HCT116 (cell line): ENCODE measurements at places on chromosomes 4 and X.

DNA sequence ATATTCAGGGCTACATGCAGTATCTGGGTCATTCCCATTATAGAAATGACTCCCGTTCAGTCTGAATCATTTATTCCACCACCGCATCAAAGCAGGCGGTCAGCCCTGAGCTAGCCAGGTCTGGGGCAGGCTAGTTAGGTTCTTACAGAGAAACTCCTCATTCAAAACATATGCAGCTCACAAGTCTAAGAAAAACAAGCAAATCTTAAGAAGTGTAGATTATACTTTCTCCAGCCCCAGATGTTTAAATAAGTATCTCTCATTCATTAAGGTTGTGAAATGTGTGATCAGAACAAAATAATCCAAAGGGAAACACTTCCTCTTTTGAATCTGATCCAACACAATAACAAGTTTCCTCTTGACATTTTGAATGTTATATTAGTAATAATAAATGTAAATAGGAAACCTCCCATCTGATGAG is 441.9 kb downstream of the INPP4B start:
- peak; percentile 82 for DNase-seq

DNA sequence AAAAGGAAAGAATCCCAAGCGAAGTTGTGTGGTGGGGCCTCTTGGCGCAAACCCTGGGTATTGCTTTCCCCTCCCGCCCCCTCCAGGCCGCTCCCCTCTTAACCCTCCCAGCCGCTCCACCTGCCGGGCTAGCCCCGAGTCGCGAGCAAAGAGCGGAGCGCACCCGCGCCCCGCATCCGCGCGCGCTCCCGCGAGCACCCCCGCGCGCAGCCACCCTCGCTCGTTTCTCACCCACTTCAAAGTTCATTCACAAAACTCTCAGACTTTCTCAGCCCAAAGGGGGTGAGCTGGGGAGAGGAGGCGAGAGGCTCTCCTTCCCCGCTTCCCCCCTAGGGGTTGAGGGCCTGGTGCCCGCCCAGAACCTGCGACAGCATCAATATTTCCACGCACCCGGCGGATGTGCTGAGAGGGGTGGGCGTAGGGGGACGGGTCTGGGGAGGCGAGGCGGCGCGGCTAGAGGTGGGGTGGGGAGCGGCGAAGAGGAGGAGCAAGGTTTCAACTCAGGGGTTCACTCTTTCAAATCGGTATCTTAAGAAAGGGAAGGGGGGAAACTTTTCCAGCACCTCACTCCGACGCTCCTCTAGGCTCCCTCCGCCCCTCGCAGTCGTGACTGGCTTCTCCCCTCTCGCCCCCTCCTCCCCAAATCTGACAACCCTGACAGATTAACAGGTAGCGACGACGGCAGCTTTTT is 1.8 kb downstream of the MAML3 start:
- peak; percentile 46 for DNase-seq

DNA sequence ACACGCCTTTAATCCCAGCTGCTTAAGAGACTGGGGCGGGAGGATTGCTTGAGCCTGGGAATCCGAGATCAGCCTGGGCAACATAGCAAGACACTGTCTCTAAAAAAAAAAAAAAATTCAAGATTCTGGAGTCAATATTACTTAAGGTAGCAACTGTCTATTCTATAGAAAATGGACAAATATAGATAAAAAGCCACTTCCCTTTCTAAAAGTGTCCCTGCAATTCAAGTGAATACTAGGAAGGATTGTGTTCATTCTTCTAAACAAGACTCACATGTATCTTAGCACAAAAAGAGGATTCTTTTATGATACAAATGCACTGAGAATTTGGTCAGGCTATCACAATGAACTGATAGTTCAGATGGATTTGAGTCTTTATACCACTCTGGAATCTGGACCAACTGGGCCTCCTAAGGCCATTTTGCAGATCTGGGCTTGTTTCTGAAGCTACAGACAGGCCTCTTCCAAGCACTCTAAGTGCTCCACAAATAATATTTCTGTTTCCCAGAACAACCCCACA is 7.0 kb downstream of the PKD2 start:
- DNase-seq: no peak

DNA sequence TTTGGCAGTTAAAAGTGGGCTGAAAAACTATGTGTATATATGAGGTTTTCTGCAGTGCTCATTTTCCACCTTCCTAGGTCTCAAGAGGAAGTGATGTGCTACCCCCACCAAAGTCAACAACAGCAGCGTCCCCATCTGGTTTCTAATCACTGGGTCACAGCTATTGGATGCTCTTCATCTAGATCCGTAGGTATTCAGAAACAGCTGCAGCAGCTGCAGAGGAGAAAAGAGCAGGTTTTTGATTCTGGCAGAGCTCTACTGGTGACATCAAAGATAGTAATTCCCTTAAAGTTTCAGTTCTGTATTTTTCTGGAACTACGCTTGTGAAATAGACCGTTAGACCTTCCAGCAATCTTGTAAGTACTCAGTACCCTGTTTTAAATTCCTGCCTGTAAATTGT is 5.8 kb upstream of the GUCY2F start:
- no peak for DNase-seq

- DNase-seq: peak; percentile 23
These were observed 85.5 kb upstream of the ACSL1 start for GRCh38 chr4:184911310-184911709.

- no peak for DNase-seq
These were observed 3.3 kb downstream of the RNF4 start for GRCh38 chr4:2472187-2472586.

DNA sequence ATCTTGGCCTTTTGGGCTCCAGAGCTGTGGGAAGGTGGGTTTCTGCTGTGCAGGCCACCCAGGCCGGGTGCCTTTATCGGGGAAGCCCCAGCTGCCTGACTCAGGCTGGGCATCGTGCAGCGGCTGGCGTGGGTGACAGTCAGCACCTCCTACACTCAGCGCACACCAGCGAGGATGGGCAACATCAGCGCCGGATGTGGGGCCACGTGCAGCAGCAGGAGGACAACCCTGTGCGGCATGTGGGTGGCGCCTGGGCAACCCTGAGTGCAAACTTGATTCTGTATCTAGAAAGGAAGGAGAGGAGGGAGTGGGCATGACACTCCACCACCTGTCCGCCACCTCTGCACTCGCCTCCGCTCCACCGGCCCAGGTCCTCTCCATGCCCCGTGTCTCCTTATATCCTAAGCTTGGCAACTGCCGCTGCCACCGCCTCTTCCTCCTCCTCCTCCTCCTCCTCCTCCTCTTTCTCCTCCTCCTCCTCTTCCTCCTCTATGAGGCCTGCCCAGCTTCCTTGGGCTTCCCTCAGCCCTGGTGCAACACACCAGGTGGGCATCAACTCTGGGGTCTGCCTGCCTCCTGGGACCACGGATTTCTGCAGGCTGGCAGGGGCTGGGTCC is 107.4 kb upstream of the AFAP1 start:
- DNase-seq: no peak

GRCh38 chr4:99934891-99935290 is 11.5 kb downstream of the DNAJB14 start:
- no peak for DNase-seq

DNA sequence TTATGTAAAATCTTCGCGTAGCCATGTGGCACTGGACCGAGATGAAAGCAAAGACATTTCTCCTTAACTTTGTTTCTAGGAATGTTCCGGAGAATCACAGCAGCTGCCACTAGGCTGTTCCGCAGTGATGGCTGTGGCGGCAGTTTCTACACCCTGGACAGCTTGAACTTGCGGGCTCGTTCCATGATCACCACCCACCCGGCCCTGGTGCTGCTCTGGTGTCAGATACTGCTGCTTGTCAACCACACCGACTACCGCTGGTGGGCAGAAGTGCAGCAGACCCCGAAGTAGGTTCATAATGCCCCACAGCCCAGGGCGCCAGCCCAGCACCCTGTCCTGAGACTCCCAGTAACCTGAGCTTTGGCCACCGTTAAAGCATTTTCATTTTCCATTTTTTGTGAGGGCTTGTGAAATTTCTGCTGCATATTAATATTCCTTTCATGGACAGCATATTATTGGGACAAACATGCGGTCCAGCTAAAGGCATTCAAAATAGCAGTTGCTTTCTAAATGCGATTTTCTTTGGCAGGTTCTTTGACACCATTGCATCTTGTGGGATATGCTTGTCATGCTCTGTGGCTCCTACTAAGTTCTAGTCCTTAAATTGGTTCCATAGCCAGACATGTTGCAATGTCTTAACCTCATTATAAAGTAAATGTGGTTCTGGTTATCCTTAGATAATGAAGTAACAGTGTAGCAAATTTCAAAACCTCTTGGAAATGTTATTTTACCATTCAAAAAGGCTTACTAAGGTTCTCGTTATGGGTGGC is 49.1 kb upstream of the MSANTD1 start:
- no peak for DNase-seq

DNA sequence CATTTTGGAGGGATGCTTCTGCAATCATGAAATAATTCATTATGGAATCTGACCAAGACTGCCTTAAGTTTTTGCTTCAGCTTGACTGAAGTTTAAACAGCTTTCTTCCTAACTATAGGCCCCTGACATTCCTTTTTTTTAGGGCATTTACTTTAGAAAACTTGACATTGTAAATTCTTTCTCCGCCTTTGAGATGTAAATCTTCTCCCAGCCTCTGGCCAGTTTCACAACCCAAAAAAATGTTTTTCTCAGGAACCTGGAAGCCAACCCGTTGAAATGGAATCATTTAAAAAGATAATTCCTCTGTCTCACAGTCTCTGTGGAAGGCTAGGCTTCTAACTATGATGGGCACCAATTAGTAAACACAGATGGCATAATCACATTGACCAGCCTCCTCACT is 710.4 kb upstream of the PABPC4L start:
- no peak for DNase-seq

DNA sequence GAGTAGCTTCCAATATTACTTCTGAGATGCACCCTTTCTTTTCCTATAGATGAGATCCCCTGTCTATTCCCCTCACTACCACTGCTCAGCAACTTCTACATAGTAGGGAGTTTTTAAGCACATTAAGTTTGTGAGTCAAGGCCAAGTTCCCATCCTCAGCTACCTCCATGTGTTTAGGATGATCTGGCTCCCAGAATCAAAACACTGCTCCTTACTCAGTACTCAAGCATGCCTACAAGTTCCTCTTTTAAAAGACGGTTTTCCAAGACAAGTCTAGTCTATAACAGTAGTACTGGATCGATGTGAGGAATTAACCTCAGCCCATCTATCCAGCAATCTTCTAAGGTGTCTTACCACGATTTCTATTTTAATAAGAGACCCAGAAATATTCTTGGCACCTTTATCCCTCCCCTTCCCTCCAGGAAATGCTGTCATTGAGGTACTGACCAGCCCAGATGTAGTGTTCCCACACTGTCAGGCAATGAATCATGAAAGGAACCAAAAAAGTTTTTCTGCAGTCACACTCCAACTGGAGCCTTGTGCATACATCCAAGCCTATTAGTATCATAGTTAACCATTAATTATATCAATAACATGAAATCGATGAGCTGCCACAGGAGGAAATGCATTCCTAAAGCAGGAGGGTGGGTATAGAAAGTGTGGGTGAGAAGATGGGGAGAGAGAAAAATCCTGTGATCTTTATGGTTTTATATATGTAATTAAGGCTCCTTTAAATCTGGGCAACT is 29.6 kb downstream of the AREG start:
- DNase-seq: no peak

DNA sequence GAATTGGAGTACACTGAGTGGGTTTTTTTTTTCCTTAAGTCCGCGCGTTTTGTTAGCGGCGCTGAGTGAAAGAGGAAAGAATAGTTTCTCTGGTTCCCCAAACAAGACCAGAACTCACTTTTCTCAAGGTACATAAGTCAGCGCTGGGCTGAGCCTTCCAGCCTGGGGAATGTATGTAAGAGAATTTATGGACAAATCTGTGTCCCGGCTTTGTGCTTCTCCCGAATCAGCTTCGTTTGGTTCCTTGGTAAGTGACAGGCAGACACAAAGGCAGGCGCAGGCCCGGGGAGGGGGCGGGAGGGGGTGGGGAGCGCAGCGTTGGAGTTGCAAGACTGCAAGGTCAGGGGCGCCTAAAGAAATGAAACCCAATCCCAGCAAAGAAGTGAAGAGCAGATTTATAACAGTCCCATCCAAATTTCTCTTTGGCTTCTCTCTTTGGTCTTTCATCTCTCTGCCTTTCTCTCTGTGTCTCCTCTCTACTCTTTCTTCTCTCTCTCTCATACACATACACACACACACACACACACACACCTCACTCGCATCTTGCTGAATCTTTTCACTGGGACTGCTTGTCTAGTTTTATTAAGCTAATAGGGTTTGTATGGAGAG is 981 bp downstream of the TET2 start:
- no peak for DNase-seq

DNA sequence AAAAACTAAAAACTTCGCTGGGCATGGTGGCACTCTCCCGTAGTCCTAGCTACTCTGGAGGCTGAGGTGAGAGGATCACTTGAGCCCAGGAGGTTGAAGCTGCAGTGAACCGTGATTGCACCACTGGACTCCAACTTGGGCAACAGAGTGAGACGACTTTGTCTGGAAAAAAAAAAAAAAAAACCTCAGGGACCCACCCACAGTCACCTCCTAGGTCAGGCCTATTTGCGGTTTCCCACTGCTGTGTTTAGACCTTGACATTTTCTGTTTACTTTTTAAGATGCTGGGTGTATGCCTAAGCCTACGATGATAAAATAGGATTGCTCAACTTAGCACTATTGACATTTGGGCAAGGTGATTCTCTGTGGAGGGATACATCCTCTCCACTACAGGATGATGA is 197.4 kb upstream of the TBL1X start:
- no peak for DNase-seq

DNA sequence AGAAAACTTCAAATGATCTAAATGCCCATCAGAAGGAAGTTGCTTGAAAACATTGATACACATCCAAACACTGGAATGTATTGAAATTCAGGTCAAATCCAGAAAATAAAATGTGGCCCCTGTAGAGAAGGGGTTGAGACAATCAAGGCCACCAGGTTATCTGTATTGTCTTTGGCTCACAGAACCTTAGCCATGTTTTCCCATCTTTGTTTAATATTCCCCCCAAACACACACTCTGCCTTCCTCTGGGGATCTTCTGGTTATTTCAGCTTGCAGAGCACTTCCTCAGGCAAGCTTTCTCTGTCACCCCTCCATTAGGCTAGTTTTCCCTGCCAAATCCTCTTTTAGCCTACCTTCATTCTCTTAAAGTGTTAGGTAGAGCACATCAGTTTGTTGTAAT is 30.5 kb downstream of the PAGE2 start:
- DNase-seq: no peak

DNA sequence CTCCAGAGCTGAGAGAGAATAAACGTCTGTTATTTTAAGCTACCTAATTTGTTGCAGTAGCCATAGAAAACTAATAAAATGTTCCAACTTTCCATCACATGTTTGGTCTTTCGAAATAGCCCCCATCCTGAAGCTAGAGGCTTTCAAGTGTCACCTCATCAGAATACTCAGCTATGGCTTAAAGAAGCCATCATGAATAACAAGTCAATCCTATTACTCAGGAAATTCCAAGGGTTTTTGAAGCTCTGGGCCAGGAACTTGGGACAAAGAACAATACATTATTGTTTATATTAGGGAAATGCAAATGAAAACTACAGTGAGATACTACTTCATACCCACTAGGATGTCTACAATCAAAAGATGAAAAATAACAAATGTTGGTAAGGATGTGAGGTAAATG is 42.2 kb downstream of the TBCK start:
- no peak for DNase-seq

- no peak for DNase-seq
These were observed 40.5 kb downstream of the RRAGB start for GRCh38 chrX:55758033-55758432.

- DNase-seq: no peak
These were observed 42.0 kb downstream of the FAM149A start for GRCh38 chr4:186146458-186146857.

- peak; percentile 73 for DNase-seq
These were observed 55.5 kb downstream of the PDLIM5 start for GRCh38 chr4:94507281-94507680.
